ENCODE measurements at places on chromosomes 13 and 19.

- DNase-seq: no peak
Observed at GRCh38 chr13:46846726-46847125, 49.8 kb upstream of the ESD start.

DNA sequence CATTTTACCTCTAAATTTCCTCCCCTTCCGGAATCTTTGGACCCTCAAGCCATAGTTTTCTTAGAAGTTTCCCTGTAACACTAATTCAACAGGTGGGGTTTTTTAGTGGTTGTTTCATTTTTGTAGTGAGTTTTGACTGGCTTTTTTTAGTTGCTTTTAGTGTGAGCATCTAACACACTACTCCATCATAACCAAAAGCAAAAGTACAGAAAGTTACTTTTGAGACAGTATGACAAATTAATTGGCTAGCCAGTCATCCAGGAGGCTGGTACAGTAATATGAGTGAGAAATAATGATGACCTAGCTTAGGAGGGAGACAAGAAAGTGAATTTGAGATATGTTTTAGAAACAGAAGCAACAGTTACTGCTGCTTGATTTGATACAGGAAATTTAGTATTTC lies 71.5 kb downstream of the DNAJC15 start:
- DNase-seq: no peak

- no peak for DNase-seq
Observed at GRCh38 chr13:26590951-26591350, 33.5 kb downstream of the WASF3 start.

- DNase-seq: no peak
Observed at GRCh38 chr13:94345374-94346195, 133.9 kb downstream of the DCT start.

GRCh38 chr13:50908371-50908770 lies 1.2 kb upstream of the RNASEH2B start:
- no peak for DNase-seq

GRCh38 chr13:29535663-29536655 lies 59.5 kb downstream of the SLC7A1 start:
- DNase-seq: no peak

GRCh38 chr19:934197-934840 lies 8.5 kb downstream of the ARID3A start:
- DNase-seq: no peak

DNA sequence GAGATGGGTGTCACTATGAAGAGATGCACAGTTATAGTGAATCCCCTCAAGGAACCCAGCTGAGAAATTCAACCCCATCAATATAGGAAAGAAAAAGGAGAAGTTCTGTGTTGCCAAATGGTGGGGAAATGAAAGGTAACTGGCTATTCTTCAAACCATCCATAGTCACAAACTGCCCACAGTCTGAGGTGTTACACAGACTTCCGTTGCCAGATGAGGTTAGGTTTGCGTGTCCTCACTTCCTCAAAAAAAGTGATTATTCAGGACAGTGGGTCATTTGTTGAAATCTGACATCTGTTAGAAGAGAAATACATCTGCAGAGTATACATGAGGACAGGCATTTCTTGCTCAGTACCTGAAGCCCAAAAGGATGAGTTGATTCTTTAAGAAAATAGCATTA lies 9.0 kb downstream of the SIGLEC5 start:
- DNase-seq: no peak

DNA sequence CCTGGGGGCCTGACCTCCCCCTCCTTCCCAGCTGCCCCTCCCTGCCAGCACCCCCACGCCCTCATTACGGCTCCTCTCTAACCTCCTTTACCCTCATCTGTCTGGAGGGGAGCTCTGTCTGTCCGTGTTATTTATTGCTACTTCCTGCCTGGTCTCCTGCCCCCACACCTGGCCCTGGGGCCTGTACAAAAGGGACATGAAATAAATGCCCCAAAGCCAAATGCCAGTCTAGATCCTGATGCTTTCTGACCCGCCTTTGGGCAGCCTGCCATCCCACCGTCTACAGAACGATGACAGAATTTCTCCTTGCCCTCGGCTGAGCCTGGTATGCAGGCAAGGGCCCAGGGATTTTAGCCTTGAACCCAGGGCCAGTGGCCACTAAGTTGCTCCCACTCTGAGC lies 15.4 kb upstream of the CD22 start:
- no peak for DNase-seq

GRCh38 chr13:92221916-92222315 lies 823.5 kb downstream of the GPC5 start:
- no peak for DNase-seq

DNA sequence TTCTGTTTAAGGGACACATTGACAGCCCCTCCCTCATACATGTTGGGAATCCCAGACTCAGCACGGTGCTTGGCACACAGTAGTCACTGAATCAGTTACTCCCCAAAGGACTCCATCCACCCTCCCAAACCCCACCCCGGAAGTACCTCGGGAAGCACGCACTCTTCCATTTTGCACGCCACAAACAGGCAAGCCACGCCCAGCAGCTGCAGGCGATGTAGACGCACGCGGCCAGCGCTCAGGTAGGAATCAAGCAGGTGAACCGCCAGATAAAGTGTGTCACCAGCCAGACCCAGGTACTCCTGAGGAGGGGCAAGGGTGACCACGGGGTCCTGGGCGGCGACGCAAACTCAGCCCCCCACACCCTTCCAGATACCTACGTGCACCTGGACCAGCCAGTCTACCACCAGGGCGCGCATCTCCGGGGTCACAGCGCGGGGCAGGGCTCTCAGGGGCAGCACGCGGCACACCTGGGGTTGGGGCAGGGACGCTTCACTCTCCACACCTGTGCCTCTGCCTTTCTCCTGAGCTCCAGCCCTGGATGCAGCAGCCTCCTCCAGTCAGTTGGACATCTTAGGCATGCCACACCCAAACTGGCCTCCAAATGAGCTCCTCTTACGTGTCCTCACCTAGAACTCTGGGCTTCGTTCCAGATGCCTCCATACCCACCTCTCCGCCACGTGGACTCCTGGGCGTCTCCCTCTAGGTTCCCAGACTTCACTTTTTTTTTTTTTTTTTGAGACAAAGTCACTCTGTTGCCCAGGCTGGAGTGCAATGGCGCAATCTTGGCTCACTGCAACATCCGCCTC lies 1.9 kb downstream of the CCNP start:
- DNase-seq: no peak

DNA sequence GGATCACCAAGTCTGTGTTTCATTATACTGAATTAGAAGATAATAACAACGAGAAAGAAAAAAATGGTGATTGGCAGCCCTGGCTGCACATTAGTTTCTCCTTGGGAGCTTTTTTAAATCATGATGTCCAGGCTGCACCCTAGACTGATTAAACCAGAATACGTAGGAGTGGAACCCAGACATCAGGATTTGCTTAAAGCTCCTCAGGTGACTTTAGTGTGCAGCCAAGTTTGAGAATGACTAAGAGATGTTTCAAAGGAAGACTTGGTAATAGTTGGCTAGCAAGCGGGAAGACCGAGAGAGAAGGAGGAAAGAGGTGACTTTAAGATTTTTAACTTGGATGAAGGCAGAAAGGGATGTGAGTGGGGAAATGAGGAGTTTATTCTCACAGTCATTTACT lies 71.4 kb upstream of the SERP2 start:
- no peak for DNase-seq

DNA sequence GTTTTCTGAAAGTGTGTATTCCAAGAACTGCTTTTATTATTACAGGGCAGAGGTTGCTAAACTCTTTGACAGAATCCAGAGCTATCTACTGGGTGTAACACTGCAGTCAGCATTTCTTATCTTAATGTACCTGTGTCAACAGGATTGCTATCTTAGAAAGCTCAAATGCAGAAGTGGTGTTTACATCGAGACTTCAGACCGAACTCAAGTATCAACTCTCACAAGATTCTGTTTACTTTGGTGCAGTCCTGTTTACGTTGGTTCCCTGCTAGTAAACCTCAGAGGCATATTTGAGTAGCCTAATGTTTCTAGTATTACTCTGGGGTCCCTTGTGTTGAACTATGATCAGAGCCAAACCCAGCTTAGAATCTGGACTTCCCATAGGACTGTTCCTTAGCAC lies 20.5 kb downstream of the SLC15A1 start:
- no peak for DNase-seq

- no peak for DNase-seq
Observed at GRCh38 chr13:99254830-99255229, 3.3 kb downstream of the GPR18 start.

DNA sequence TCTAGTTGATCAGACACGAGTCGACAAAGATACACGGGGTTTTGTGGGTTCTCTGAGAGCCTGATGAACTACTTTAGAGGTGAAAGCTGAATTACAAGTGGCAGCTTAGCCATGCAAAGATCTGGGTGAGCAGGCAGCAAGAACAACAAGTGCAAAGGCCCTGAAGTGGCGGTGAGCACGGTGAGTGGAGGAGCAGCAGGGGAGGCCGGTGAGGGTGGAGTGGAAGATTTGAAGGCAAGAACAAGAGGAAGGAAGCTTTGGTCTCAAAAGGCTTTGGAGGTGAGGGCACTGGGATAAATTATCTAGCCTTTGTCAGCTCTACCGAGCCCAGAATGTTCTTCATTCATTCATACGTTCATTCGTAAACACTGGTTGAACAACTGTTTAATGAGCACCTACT lies 1.4 kb downstream of the ZNF865 start:
- DNase-seq: no peak

DNA sequence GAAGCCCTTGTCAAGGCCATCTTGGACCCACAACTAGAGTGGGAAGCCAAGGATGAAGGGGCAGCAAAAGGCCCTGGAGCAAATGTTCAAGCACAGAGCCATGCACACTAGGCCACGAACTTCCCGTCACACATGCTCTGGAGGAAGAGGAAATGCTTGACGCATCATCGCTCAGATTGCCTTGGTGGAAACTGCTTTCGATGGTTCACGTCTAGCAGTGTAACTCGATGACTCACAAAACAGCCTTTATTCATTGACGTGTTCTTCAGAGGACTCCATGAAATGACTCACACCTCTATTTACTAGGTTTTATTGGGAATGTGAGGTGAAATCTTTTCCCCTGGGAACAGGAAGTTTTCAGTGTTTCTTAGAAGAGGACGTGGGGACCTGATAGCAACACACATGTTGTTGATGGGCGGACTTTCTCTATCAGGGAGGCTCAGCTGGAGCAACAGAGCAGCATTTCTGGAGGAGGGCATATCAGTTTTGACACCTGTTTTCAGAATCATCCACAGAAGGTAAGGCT lies 79.8 kb upstream of the FLT1 start:
- no peak for DNase-seq

- DNase-seq: no peak
Observed at GRCh38 chr19:41223431-41224234, 4.6 kb downstream of the AXL start.

DNA sequence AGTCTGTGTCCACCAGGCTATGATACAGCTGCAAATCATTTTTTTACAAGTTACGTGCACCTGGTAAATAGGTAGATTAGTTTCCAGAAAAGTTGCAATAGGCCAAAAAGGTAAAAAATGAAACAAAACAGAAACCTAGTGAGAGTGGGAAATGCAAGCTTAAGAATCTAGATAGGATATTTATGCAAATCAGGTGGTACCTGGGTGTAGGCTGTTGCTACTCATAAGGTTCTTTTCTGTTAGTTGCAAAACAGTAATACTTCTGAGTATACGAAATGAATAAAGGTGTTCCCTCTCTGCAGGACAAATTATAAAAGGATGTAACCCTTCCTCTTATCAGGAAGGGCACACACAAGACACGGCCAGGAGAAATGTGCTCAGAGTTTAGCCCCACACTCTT lies 97.9 kb downstream of the UGGT2 start:
- DNase-seq: no peak

- no peak for DNase-seq
Observed at GRCh38 chr13:37344056-37344455, 238.6 kb upstream of the CSNK1A1L start.

DNA sequence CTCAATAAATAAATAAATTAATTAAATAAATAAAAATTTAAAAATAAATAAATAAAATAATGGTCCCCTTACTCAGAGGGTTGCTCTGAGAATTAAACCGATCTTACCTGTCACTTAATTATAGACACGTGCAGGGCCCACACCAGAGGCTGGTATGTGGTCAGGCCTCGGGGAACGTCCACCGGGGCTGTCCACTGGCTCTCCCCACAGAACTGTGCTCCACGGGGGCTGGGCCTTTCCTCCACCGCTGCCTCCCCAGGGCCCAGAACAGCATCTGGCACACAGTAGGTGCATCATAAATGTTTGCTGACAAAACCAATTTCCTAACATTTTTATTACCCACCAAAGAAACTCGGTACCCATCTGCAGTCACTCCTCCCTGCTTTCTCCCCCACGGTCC lies 69.2 kb downstream of the CEBPG start:
- no peak for DNase-seq

DNA sequence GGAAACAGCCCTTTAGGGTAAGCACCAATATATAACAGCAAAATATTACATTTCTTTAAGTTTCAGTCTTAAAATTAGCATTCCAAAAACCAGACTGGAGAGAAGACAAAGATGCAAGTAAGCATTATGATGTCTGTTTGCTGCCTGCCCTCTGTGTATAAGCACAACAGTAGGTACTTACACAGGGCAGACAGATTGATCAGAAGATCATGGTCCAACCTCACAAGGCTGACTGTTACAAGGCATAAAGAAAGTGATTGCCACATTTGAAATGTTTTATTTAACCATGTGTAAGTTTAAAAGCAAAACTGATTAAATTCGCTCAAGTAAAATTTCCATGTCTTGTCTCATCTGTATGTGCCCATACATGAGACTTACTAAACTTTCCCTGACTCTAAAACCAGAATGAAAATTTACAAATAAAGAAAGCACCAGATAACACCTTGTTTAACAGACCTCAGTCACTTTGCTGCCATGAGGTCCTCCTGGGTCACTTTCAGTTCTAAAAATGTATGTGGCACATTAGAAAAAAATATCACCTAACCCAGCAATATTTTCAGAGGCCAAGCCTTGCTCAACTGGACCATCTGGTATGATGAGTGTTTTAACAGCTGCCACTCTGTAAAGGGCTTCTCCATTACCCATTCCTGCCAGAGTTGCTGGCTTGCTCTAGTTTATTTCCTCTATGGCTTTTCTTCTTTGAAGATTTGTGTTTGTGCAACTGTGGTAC lies 297.0 kb downstream of the RBM26 start:
- peak; percentile 10 for DNase-seq

GRCh38 chr13:66855131-66855530 lies 375.0 kb downstream of the PCDH9 start:
- no peak for DNase-seq

- DNase-seq: no peak
Observed at GRCh38 chr19:1019980-1020867, 699 bp downstream of the TMEM259 start.

GRCh38 chr19:39432677-39433025 lies 3.1 kb downstream of the RPS16 start:
- DNase-seq: no peak

DNA sequence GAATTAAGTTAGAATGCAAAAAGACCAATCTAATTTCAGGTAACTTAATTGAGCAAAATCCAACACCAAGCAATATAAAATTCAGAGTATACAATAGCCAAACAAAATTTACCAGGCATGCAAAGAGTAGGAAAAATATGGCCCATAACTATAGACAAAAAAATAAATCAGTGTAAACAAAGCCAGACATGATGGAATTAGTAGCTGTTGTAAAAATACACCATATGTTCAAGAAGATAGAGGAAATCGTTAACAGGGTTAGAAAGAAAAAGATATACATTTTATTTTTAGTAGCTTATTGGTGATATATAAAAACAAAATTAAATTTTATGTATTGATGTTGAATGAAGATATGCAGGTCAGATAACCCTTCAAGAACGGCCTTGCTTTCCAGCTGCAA lies 621.1 kb upstream of the MIR17HG start:
- no peak for DNase-seq
